ENCODE measurements at places on chromosomes 1 and 21.

- no peak for DNase-seq
Observed at GRCh38 chr1:22123901-22124404, 18.9 kb downstream of the WNT4 start.

- no peak for DNase-seq
Observed at GRCh38 chr1:22955146-22955545, 17.5 kb downstream of the LACTBL1 start.

DNA sequence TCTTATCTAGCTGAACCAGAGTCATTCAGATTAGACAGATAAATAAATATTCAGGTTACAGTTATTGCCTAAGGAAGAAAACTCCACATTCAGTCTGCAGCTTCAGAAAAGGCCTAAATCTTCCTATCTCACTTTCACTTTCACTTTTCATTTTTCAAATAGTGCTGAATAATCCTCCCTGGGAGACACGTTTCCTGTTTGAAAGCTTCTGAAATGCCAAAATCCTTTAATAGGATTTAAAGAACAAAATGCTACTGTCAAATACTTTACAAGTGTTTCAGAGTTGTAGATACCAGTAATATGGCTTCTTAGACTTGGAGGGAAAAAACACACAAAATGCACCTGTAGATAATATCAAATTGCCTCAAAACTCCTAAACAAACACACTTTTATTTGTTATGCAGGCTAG lies 3.9 kb downstream of the PSMB2 start:
- no peak for DNase-seq

- DNase-seq = no peak
Observed at GRCh38 chr21:15084668-15085067, 19.9 kb upstream of the NRIP1 start.

DNA sequence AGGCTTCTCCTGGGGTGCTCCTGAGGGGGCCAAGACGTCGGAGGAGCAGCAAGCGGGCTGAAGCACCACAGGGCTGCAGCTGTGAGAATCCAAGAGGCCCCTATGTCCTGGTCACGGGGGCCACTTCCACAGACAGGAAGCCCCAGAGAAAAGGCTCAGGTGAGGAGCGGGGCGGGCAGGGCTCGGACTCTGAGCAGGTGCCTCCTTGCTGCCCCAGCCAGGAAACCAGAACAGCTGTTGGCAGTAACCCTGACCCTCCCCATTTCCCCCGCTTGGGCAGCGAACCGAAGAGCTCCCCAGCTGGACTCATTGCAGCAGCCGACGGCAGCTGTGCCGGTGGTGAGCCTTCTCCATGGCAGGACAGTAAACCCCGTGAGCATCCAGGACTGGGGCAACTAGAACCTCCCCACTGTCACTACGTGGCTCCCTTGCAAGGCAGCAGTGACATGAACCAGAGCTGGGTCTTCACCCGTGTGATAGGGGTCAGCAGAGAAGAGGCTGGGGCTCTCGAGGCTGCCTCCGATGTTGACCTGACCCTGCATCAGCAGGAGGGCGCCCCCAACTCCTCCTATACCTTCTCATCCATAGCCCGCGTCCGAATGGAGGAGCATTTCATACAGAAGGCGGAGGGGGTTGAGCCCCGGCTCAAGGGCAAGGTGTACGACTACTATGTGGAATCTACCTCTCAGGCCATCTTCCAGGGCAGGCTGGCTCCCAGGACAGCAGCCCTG lies 625 bp downstream of the KLHDC7A start:
- DNase-seq = no peak

- no peak for DNase-seq
Observed at GRCh38 chr1:201554190-201554600, 15.3 kb downstream of the NAV1 start.

GRCh38 chr1:156993426-156994147 lies 52.0 kb downstream of the ARHGEF11 start:
- no peak for DNase-seq

- no peak for DNase-seq
Observed at GRCh38 chr1:201614262-201615015, 75.5 kb downstream of the NAV1 start.

GRCh38 chr1:214853340-214853739 lies 229.2 kb upstream of the KCNK2 start:
- no peak for DNase-seq

- no peak for DNase-seq
Observed at GRCh38 chr21:40714536-40714935, 132.4 kb downstream of the DSCAM start.

Measured in stimulated activated CD4-positive, alpha-beta T cell treated with anti-CD3 and anti-CD28 coated beads, TNF-alpha, amount 100 ng/mL, for 4 hours (primary cell).